ENCODE measurements at places on chromosomes 2 and 18. TPM values are rescaled to one million over a fixed set of nuclear protein-coding genes. Genes with fewer than 3 reads are reported as not detected.

Gene SAG
- total RNA-seq = not detected

Gene NFATC1
- 9.6 TPM for total RNA-seq

Gene CYP27A1
- total RNA-seq = 85.9 TPM

Gene EFR3B
- total RNA-seq = 10.6 TPM

Gene SCYGR1
- not detected for total RNA-seq

Gene OTX1
- total RNA-seq = not detected

Gene PPP1R7
- 61.8 TPM for total RNA-seq

Gene TRIM43B
- total RNA-seq = not detected

Gene TPO
- total RNA-seq = 1.3 TPM

Gene TMX3
- 26.4 TPM for total RNA-seq

Gene ALPG
- total RNA-seq = not detected

Gene MYL1
- total RNA-seq = not detected

Gene TEKT4
- not detected for total RNA-seq

Gene GALNT5
- total RNA-seq = 0.07 TPM

Gene IFIH1
- total RNA-seq = 14.9 TPM

Gene OSR1
- total RNA-seq = 1.0 TPM

Gene RBFA
- total RNA-seq = 32.8 TPM

Gene SLC23A3
- 2.9 TPM for total RNA-seq

Gene HTR2B
- total RNA-seq = 47.3 TPM

Gene TLX2
- total RNA-seq = 1.7 TPM

Gene EML6
- total RNA-seq = 6.5 TPM

Gene UPP2
- not detected for total RNA-seq
